ENCODE measurements at places on chromosomes 6 and 20.

GRCh38 chr6:32967151-32968091, 973 bp upstream of the BRD2 start:
- no peak for DNase-seq

DNA sequence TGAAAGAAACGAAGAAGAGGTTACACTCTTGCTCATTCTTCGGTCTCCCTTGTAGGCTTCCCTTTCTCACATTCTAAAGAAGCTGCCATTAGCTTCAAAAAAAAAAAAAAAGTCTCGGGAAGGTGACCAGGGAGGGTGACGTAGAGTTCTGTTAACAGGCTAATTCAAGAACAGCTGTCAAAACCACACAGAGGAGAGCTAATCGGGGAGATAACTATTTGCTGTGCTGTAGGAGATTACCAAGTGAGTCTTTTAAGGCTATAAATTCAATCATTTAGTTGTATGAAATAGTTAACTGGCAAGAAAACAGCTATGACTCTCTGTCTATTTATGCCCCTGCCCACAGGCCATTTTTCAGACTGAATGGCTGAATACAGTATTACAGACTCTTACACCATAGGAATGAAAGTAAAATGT, 256.8 kb downstream of the SYNE1 start:
- no peak for DNase-seq

DNA sequence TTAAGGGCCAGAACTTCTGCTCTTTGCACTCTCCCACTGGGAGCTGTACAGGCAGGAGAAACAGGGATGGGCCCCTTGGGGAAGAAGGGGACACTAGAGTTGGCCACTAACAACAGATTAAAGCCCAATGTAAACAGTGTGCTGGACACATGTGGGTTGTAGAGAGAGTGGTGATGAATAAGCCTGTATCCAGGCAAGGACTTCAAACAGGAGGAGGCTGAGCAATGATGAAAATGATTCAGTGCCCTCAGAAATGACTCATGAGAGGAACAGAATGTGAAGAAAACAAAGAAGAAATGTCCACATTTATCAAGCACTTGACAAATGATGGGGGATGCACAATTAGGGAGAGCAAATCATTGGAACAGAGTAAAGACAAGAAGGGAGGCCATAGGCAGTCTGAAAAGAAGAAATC, 242.3 kb downstream of the TBX18 start:
- no peak for DNase-seq

DNA sequence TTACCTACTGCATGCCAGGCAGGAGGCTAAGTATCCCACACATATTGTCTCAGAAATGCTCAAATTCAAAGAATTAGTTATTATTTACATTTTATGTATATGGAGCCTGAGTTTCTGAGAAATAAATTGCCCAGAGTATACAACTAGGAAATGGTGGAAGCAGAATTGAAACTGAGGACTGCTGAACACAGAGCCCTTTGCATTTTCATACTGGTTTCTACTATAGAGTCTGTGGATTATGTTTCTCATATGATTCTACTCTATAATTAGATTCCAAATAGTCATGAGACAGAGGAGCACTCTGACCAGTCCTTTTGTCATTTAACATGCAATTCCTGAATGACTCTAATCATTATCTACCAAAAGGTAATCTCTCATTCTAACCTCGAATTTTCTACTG, 254.3 kb downstream of the LMBRD1 start:
- DNase-seq, result no peak

- no peak for DNase-seq
Observed at GRCh38 chr20:18180815-18181214, 43.2 kb downstream of the KAT14 start.

- no peak for DNase-seq
Observed at GRCh38 chr20:38201356-38201755, 36.3 kb upstream of the TGM2 start.

- DNase-seq, result no peak
Observed at GRCh38 chr6:160992061-160992979, 751 bp downstream of the MAP3K4 start.

GRCh38 chr6:36847152-36847551, 7.9 kb upstream of the CPNE5 start:
- DNase-seq, result no peak

DNA sequence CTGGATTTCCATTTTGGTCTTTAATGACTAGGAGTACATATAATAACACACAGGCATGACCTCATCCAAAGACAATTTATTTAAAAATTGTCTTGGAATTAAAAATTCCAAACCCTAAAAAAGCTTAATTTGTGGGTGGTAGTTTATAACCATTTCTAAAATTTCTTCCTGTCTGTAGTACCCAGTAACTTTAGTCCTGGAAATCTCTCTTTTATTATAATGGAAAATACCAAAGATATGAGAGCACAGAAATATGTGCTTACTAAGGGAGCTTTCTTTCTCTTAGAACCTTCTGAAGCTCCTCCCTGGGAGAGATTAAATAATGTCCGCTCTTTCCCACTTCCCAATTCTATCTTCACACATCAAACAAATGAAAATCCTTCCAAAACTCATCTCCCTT, 70.5 kb upstream of the PRL start:
- DNase-seq, result no peak

GRCh38 chr6:7910298-7910653, 312 bp downstream of the TXNDC5 start:
- no peak for DNase-seq

DNA sequence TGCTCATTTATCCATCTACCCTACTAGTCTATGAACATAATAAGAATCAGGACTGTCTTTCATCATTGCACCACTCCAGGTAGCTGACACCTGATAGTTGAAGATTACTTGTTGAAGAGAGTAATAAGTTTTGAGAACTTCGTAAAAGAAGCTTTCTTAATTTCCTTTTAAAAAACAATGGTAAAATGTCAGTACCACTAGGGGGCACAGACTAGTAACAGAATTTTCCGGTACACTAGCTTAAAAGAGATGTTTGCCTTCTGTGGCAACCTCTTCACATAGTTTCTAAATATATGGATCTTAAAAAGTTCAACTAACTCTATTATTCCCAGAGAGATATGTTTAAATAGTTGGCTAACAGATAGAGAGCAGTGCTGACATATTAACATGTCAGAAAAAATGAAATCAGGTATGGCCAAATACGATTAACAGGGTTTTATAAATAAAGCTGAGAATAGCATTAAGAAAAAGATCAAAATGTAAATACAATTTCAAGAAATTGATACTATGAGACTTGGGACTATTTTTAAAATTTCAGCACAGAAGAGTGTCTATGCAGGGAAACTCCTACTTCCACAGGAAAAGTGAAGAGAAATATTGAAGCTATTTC, 5.4 kb upstream of the KCNQ5 start:
- DNase-seq, result no peak

DNA sequence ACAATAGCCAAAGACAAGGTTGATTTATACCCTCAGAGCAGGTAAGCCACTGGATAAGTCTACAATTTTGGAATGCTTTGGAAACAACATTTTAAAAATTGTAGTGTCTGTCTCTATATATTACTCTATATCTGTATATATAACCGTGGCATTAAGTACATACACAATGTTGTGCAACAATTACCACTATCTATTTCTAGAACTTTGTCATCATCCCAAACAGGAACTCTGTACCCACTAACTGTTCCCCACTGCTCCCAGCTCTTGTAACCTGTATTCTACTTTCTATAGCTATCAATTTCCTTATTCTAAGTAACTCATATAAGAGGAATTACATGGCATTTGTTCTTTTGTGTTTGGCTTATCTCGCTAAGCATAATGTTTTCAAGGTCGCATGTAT, 78.2 kb upstream of the ASCC3 start:
- no peak for DNase-seq

DNA sequence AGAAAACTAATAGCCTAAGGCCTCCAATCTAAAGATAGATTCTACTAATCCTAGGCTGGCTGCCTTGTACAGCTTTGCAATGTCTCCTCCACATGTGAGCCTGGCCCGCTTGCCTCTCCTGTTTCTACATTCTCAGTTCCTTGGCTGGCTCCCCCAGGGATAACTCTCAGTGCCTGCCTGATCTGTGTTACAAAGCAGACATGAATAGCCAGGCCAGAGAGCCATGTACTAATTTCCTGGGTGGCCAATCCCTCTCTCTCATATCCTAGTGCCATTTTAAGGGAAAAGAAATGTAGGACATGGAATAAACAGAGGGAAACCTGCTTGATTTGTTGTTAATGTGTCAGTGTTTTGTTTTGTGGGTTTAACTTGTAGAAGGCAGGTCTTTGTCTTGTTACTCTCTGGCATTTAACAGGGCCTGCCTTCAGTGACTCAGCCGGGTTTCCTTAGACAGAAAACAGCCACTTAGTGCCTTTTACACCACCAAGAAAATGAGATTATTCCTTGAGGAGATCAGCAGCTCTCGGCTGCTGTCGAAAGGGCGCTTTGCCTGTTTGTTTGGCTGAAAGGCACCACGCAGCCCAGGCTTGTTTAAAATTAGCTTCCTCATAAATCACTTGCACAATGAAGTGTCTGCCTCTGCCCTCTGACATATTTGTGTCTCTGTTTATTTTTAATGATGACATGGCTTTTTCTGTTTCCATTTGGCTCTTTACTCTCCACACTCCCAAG, 702.7 kb downstream of the MAFB start:
- no peak for DNase-seq

GRCh38 chr6:90038961-90039653, 144.8 kb downstream of the GJA10 start:
- DNase-seq, result no peak

GRCh38 chr6:46935687-46936086, 13.9 kb upstream of the ADGRF5 start:
- no peak for DNase-seq

GRCh38 chr20:56995635-56996075, 270.8 kb downstream of the BMP7 start:
- no peak for DNase-seq

DNA sequence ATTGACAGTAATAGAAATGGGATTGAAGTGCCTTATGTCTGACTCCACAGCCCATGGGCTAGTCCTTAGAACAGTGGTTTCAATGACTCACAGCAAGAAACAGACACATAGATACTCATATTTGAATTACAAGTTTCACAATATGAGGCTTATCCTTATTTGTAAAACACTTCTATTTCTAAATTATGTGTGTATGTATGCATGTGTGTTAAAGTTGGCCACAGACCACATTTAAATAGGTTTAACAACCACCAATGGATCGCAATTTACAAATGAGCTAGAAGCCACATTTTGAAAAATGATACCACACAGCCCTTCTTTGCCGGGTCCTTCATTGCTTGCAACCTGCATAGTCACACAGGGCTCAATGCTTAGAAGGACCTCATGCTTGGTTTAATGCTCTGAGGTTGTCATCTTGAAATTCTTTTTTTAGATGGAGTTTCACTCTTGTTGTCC, 157.8 kb upstream of the PREP start:
- DNase-seq, result no peak

- no peak for DNase-seq
Observed at GRCh38 chr6:80151635-80152034, 45.2 kb downstream of the BCKDHB start.

GRCh38 chr20:20699144-20699543, 13.3 kb downstream of the RALGAPA2 start:
- no peak for DNase-seq

DNA sequence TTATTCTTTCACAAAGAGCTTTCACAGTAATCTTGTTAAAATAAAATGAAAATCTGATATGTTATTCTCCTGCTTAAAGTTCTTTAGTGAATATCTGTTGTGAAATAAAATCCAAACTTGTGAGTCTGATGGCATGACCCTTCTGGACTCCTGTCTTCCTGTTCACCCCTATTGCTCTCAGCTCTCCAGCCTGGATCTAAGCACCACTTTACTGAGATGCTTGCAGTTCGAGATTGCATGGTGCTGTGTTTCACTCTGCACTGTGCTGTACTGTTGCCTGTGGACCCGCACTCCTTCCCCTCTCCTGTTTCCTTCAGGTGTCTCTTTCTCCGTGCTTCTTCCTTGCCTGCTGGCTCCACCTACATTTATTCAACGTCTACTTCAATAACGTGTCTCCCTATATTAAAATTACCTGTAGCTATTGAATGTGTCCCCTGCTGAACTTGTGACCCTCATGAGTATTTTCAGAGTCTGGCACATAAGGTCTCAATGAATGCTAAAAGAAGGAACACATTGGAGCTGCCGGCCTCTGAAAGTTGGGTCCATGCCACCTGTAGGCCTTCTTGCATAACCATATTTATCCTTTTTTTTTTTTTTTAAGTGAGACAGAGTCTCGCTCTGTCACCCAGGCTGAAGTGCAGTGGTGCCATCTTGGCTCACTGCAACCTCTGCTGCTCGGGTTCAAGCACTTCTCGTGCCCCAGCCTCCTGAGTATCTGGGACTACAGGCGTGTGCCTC, 100.1 kb downstream of the ARID1B start:
- no peak for DNase-seq

DNA sequence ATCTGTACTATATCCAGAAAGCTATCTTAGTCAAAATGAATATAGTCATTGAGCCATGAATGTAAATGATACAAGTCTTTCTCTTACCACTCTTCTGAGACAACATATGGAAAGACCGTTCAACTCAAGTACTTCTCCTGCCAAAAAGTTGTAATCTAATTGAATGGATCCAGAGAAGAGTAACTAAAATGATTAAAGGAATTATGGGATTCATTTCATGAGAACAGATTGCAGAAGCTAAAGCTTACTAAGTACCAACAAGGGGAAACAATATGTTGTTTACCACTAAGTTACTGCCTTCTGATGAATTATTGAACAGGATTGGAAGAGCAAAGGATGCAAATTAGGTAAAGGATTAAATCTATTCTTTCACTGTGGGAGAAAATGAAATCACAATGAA, 2.0 kb upstream of the LGSN start:
- DNase-seq, result no peak

DNA sequence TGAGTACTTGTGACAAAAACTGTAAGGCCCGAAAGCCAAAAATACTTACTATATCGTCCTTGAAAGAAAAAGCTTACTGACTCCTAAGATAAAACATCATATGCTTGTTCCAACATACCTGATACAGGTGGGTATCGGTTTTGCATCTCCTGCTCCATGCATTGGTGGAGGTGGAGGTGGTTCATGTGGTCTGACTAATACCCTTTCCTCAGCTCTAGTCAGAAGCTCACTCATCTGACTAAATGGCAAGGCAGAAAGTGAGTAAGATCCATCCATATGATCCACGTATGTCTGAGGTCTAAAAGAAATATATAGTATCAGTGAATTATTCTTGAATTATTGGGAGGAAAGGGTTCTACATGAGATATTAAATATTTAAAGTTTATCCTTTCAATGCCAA, 76.2 kb downstream of the WASF1 start:
- DNase-seq, result no peak

Measured in stimulated activated CD8-positive, alpha-beta memory T cell treated with anti-CD3 and anti-CD28 coated beads, Interleukin-15, amount 100 ng/mL, for 1 hour (primary cell).